HuH-7.5 (cell line): ENCODE measurements at places on chromosomes 2 and 18.

- DNase-seq: peak; percentile 66
Measured at GRCh38 chr2:100606726-100607343, 44.0 kb downstream of the PDCL3 start.

DNA sequence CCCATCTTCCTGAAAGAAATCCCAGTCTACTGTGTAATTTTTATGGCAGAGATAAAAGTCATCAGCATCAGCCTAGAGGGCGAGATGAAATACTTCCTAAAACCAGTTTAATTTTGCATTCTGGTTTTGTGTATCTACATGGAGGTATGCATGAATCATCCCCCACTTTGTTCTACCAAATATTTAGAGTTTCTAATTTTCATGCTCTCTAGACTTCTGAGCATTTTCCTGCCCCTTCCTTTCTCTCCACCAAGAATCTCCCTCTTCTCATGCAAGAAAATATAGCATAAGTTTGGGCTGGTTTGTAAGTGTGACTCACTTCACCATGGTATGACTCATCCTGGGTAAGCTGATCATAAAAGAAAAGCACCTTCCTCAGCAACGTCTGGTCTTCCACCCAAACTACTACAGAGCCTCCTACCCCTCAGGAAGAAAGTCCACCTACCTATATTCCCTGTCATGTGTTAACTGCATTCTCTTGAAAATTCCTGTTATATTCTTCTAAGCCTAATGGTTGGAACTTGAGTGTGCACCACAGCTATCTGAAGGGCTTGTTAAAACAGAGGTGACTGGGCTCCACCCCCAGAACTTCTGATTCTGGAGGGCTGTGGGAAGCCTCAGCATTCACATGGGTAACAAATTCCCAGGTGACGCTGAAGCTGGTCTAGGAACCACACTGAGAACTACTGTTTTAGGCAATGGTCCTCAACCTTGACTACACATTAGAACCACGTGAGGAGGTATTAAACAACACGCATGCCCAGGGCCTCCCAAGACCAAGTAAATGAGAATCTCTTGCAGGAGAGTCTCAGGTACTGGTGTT, 37.4 kb upstream of the RAPGEF4 start:
- DNase-seq: no peak

DNA sequence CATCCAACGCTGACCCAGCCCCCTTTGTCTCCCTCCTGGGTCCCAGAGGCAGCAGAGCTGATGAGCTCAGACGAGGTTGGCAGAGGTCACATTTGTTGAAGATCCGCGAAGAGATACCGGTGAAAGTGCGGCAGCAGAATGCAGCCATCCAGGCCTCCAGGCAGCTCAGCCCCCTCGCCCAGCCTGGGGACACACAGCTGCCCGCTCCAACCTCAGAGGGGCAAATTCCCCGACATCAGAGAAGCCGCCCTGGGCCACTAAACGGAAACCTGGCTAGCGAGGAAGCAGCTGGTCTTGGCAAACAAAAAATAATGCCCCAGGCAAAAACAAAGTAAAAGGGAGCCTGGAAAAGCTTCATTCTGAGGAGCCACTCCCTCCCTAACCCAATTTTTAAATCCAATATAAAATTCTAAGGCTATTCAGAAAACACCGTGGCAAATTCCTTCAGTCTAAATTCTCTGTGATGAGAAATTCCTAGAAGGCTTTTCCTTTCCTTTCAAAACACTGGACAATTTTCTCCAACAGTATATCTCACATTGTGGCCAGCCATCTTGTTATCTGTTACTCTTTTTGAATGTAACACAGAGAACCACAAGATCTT, 262.4 kb downstream of the SS18 start:
- DNase-seq: no peak

- no peak for DNase-seq
Measured at GRCh38 chr2:222761888-222762287, 90.4 kb downstream of the MOGAT1 start.

DNA sequence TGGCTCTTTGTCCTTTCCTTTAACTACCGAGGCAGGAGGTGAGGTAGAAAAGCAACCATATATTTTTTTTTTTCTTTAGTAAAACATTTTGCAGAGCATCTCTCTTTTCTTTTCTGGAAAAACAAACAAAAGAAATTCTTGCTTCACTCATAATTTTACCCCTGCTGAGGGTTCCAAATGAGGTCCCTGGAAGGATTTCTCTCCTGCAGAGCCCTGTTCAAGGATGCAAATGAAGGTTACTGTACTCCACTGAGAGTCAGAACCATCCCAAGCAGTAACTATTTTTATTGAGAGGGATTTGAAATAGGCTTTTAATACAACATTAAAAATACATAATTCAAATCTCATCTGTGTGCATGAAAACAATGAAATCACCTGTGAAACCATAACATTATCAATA, 19.5 kb upstream of the MYO1B start:
- DNase-seq: no peak

DNA sequence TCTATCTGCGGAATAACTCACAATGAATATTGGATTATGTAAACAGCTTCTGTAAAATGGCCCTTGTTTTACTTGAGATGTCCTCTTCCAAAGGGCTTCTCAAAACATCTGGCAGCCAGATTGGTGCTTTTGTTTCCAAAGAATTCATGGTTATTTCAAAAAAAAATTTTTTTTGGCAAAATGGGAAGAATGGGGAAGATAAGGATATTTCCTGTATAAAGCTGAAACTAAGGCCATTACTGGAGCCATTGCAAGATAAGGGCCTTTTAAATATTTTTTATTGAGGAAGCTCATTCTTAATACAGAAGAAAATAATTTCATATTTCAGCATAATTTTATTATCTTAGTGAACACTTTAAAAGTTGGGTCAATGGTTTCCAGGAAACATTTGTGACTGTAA, 259.1 kb downstream of the GALNT13 start:
- DNase-seq: no peak

GRCh38 chr2:48574353-48575287, 43.0 kb upstream of the GTF2A1L start:
- DNase-seq: no peak

- DNase-seq: no peak
Measured at GRCh38 chr18:69102959-69103358, 297.7 kb upstream of the DOK6 start.

- DNase-seq: no peak
Measured at GRCh38 chr18:26535630-26536029, 12.7 kb downstream of the KCTD1 start.

GRCh38 chr18:40423291-40423690, 1531.7 kb upstream of the PIK3C3 start:
- no peak for DNase-seq

- DNase-seq: no peak
Measured at GRCh38 chr2:53182601-53183000, 585.0 kb upstream of the CHAC2 start.

- DNase-seq: no peak
Measured at GRCh38 chr2:155099784-155100183, 401.3 kb downstream of the KCNJ3 start.

DNA sequence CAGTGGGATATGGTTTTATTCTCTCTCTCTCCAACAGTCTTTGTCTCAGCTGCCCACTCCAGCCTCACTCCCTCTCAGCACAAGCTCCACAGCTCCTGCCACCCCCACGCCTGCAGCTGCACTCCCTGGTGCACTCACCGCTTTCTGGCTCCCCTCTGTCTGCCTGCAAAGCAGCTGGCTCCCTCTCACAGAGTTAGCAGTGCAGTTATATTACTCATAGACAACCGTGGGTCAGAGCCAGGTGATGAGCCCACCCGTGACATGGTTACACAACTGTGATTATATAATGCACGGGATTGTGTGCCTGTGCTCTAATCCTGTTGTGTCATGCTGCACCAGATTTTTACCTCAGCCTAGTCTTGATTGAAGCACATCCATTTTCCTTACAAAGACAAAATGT, 276.9 kb upstream of the CHAC2 start:
- no peak for DNase-seq

- no peak for DNase-seq
Measured at GRCh38 chr2:200705305-200706041, 106.2 kb upstream of the BZW1 start.

- no peak for DNase-seq
Measured at GRCh38 chr2:212030709-212031108, 507.9 kb downstream of the ERBB4 start.

DNA sequence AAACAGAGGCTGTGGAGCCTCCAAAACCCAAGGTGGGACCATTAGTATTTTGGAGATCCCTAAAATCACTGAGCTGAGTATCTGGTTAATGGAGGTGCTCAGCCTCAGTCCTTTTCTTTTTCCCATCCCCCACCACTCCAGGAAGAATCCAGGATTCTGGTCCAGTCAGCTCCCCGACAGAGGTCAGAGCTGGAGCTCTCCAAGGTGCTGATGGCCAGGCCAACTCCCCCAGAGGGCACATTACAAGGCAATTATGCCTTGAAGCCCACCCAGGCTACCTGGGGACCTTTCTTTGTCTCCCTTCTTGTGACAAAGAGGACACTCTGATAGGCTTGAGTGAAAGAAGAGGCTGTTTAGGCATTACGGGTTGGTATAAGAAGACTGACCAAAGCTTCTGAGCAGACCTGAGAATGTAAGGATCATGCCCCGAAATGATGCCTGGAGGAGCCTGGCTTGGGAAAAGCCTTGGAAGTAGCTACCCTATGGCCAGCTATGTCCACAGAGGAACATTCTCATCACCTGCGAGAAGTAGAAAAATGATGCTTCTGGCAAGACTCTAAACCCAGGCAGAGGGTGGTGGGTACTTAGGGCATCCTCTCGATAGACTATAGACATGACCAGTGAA, 102.5 kb upstream of the LDAH start:
- no peak for DNase-seq

DNA sequence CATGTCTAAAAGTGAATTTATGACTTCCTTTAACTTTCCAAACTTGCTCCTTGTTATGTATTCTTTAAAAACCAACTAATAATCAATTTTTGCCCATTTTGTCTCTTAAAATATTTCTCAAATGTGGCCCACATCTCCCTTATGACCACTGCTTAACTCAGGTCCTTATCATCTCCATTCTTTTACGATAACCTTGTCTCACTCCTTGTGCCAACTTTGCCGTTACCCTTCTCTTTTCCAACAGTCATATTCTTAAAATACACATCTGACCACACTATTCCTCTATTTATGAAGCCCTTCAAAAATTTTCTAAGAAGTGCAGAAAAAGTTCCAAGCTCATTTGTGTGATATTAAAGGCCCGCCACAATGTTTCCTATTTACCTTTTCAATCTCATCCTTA, 47.8 kb downstream of the PPP1R1C start:
- DNase-seq: no peak

DNA sequence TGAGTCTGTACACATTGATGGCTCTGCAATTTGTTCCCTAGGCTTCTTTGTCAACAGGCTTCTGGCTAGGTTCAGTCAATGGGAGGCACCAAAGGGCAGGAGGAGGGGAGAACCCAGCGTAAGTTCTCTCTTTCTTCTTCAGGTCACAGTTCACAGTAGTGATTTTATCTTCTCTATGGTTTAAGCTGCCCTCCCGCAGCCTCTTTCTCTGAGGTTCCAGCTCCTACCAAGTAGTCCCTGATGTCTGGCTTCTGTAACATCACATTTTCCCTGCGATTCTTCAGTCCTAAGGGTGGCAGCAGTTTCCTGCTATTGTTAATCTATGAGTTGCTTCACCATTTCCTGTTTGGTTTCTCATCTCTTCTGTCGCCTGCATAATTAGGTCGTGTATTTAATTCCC, 107.4 kb downstream of the CPO start:
- no peak for DNase-seq

- no peak for DNase-seq
Measured at GRCh38 chr2:8391584-8391983, 290.3 kb upstream of the ID2 start.

DNA sequence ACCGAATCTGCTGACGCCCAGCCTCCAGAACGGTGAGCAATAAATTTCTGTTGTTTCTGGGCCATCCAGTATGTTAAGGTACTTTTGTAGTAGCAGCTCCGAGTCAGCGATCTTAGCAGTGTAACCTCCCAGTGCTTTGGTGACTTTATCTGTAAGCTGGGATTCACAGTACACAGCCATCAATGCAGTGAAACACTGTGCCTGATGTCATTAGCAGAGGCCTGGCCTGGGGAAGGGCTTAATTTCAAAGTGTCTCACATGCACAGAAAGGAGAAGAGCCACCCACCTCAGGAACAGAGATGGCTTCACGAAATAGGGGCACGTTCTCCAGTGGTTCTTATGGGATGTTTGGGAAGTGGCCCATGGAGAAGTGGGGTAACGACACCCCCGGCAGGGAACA, 281.2 kb downstream of the PHLPP1 start:
- no peak for DNase-seq
